ENCODE measurements at places on chromosomes 4 and X.
A peak's percentile ranks its signal among the peaks of the same experiment; 100 is the strongest.

DNA sequence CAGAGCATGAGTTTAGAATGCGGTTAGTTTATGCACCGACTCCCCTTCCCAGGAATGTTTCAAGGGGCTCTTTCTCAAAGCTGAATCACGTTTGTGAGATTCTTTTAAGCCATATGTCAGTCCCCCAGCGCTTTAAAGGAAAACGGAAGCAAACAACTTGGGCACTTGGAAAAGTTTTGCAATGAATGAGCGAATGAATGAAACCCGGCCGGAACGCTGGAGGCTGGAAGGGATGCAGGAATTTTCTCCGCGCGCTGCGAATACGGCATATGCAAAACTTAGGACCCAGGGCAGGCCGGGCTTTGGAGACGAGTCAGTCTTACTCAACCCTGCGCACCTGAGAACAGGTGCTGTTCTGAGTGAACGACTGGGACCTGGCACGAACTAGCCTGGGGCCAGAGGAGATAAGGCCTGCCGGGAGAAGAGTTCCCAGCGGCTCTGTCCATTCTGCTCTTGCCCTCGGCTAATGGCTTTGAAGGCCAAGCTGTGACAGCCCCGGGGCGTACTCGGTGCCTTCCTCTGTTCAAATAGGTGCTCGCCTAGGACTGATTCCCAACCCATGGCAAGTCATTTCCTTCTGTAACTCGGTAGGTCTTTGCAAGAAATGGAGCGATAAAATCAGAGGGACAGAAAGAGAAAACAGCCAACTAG, 743 bp upstream of the NRK start:
- peak; percentile 11 for DNase-seq

GRCh38 chrX:9943420-9943819, 23.7 kb upstream of the CLDN34 start:
- no peak for DNase-seq

- peak; percentile 28 for DNase-seq
Observed at GRCh38 chr4:88818631-88819470, 121.2 kb upstream of the NAP1L5 start.

DNA sequence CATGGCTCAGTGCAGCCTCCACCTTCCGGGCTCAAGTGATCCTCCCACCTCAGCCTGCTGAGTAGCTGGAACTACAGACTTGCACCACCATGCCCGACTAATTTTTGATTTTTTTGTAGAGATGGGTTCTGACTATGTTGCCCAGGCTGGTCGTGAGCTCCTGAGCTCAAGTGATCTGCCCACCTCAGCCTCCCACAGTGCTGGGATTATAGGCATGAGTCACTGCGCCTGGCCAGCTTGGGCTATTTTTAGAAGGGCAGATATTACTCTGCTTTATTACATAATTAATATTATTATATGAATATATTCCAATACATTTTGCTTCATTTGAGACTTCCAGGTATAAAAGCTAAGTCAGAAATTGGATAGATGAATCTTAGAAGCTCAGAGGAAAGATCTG, 143.7 kb upstream of the ANK2 start:
- DNase-seq, result no peak

DNA sequence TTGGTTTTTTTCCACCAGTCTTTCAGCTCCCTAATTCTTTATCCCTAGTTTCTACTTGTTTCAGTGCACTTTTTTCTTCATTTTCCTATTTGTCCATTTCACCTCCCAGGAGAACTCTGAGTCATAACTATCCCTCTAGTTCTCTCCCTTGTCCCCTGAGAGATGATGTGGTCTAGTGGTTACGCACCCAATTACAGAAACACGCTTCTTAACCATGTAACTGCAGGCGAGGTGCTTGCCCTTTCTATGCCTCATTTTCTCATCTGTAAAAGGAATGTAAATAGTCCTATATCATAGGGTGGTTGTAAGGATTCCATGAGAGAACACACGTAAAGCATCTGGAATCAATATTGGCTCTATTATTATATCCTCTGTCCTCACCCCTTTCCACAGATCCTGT, 8.8 kb upstream of the GRPR start:
- DNase-seq, result no peak

DNA sequence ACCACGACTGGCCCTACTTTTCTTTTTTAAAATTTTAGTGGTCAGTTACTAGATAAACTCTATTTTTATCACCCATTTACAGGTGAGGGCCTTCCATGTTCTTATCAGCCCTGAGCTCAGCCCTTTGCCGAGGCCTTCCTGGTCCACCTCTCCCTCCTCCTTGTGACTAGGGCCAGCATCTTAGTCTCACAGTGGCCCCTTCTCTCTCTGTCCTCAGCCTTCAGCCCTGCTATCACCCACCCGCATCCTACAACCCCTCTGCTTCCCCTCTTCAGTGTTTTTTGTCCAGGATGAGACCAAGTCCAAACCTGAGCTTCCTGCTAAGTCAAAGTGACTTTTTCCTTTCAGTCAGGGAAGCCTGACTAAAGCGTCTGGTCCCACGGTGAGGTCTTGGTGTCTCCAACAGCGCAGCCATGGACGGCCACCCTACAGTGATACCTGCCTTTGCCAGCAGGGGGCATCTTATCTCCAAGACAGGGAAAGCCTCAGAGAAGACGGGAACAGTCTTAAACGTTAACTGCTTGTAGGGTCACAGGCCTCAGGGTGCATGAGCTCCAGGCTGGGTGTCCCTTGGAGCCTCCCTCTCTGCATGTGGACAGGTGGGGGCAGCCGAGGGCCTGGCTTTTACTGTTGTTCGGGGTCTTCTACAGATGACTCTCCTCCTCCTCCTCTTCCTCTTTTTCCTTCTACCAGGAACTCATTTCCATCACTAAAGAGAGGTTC, 11.7 kb upstream of the GAGE10 start:
- peak; percentile 68 for DNase-seq

DNA sequence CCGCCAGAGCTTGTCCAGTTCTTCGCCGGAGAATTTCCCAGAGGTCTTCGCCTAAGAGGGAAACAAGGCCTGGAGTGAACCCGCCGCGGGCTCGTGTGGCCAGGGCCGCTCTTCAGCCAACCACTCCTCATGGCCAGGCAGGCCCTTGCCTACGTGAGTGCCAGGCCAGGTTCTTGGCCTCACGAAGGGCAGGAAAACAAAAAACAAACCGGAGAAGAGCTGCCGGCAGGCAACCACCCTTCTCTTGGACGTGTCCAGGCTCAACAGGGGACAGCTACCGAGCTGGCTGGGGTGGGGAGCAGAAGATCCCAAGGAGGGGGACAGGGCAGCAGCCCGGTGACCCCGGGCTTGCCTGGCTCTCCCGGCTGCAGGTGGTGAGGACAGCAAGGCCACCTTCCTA, 13.3 kb downstream of the LRPAP1 start:
- DNase-seq, result no peak

DNA sequence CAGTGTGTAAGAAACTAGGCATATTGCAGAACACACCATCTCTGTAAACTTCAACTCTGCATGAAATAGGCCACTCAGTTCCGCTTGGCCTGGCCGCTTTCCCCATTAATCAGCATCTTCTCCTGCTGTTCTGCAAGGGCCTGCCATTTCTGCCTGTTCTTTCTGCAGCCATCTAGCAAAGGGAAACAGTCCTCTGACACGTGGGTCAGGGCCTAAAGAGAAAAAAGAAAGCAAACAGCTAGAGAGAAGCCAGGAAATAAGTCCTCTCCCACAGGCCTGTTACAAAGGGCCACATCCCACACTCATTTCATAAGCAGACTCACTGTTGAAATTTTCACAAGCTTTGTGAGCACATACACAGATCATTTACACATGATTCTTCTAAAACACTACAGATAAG, 130.1 kb downstream of the PDE5A start:
- no peak for DNase-seq

DNA sequence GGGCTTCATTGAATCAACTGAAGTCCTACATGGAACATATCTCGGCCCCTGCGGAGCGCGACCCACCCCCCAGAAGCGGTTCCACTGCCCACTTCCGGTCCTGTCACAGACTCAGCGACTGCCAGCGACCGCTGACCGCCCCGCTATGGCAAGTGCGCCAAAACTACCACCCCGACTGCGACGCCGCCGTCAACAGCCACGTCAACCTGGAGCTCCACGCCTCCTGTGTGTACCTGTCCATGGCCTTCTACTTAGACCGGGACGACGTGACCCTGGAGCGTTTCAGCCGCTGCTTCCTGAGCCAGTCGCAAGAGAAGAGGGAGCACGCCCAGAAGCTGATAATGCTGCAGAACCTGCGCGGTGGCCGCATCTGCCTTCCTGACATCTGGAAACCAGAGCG, 14.8 kb upstream of the FAM47A start:
- DNase-seq, result no peak

GRCh38 chr4:10872833-10873517, 188.4 kb upstream of the CLNK start:
- no peak for DNase-seq

DNA sequence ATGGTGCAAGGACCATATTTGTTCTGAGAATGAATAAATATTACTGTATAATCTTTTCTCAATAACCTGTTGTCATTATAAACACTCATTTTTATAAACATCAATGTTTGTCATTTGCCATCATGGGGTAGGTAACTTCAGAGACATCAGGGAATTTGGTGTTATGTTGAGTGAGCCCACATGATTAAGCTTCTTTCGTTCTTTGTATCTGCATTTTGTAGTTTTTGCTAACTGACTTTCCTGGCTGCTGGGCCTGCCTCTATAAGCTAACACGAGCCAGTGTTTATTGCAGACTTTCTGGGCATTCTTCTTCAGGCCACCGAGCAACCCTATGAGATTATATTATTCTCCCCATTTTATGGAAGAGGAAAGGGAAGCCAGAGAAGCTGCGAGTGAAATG, 48.8 kb upstream of the MTMR1 start:
- no peak for DNase-seq

- no peak for DNase-seq
Observed at GRCh38 chr4:121913667-121914066, 38.2 kb downstream of the TRPC3 start.

GRCh38 chr4:105895583-105896460, 551 bp downstream of the NPNT start:
- DNase-seq, result peak; percentile 37

- DNase-seq, result no peak
Observed at GRCh38 chrX:10582215-10582733, 38.1 kb downstream of the MID1 start.

DNA sequence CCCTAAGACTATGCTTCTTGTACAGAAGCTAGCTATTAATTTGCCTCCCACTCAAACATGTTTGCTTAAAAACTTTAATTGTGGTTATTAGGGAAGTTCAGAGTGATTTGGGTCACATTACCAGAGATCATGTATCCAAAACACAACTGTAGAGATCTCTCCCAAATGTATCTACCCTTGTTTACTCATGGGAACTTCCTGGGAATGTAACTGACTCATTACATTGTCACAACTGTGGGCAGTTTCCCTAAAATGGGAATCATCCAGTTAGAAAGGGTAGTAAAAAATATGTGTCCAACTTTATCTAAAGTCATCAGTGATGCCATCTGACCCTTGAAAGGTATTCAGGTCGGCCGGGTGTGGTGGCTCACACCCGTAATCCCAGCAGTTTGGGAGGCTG, 40.3 kb upstream of the GLRA3 start:
- no peak for DNase-seq

GRCh38 chr4:37812713-37813112, 13.8 kb upstream of the PGM2 start:
- DNase-seq, result no peak

DNA sequence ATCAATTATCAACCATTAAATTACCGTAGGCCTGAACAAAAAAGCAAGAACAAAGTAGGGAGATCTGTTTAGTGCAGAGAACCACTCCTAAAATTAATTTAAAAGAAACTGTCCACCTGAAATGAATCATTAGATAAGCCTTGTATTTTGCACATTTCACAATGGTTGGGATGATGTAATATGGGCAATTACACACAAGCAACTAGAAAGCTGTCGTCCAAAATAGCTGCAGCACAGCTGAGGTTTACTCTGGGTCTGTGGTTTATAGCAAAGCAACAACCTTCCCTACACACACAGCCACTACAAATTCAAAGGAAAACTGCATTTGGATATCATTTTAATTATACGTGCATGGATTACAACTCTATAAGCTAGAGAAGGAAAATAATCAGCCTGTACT, 28.5 kb downstream of the PCDH19 start:
- no peak for DNase-seq

- no peak for DNase-seq
Observed at GRCh38 chr4:2908686-2909085, 54.5 kb downstream of the NOP14 start.

GRCh38 chrX:109939498-109939897, 63.4 kb upstream of the TMEM164 start:
- no peak for DNase-seq

DNA sequence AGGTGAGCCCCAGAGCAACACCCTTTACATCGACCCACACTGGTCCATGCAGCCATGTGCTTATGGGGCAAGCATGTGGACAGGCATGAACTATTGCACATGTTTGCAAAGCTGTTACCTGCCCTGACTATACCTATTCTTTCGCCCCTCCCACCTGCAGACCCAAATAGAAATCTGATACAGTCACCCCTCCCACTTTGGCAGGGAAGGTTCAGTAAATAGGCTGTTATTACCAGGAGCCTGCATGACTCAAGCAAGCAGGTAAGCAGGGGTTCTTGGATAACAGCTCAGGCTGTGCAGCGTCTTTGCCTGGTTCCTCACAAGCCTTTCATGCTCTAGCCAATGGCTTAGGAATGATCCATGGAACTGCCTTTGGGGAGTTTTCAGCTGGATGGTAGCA, 122.7 kb upstream of the DIPK2B start:
- no peak for DNase-seq

- DNase-seq, result no peak
Observed at GRCh38 chrX:137025930-137026329, 7.9 kb downstream of the GPR101 start.

- no peak for DNase-seq
Observed at GRCh38 chr4:1379801-1380331, 26.4 kb downstream of the NKX1-1 start.

DNA sequence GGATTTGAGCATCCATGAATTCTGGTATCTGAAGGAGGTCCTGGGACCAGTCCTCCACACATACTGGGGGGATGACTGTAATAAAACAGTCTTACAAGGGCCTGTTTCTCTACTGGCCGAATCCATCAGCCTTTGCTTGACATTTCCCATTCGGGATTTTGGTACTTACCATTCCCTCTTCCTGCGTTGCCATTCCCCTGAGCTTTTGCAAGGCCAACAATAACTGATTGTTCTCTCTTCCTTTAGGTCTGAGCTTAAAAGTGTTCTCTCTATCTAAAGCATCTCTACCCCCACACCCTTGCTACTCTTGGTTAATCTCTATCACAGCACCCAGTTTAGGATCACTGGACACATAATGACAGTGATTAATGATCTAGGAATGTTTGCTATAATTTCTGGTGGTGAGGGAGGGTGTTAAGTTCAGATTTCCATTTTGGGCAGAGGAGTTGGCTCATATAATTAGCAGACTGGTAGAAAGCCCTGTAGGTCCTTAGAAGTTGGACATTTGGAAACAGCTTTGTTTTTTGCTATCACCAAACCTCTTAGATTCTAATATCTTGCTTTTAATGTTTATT, 29.4 kb downstream of the TMA16 start:
- DNase-seq, result no peak

DNA sequence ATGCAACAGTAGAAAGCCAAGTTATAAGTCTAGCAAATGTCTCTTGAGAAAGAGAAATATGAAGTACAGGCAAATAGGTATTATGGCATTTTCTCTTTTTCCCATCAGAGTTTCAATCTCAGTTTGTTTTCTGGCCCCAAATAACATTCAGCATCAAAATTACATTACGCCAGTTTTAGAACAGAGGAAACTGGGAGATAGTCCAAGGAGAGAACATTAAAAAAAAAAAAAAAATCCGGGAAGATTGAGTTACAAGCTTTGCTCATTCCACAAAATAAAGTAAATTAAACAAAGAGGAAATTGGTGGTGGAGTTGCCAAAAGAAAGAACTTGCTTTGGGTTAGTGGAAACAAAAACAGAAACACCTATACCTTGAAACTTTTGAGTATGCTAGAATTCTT, 50.4 kb upstream of the IL13RA2 start:
- no peak for DNase-seq
